Ascending aorta (tissue), 2 donors: ENCODE measurements at places on chromosomes 3 and 15. TPM values are rescaled to one million over a fixed set of nuclear protein-coding genes. Genes with fewer than 3 reads are reported as not detected.

- DNase-seq: no peak
Observed at GRCh38 chr3:63951492-63952247, 39.5 kb upstream of the SCAANT1 start.

- DNase-seq: no peak
Observed at GRCh38 chr15:85757073-85757938, 37.4 kb downstream of the KLHL25 start.

DNA sequence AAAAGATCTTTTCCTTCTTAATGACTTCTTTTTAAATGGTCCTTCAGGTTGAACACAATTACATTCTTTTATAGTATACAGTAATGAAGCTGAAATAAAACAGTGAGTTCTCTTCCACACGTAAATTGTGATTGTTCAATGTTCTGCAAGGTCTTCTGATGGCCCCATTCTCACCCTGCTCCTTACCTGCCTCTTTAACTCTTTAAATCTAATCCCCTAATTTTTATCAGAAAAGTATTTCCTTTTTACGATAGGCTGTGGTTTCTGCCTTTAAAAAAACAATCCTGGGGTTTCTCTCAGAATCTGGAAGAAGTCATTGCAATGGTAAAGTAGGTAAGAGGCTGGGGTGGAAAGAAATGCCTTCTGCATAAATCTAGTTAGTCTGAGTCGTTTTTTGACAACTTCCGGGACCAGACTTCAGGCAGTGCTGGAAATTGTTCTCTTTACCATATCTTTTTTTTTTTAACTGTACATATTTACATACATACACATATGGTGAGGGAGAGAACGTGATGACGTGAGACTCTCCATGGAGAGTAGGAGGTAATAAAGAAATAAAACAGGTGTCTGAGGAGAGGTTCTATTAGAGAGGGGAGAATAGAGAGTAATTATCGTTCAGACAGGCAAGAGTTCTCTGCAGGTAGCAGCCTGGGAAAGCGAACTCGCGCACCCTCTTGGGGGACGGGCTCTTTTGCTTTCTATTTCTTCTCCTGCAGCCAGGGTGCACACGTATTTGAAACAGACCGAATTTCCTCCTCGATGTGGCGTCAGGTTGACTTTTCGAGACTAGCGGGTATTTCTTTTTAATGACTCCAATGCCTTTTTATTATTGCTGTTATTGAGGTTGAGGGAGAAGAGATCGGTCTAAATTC lies at the start of gene SIDT1:
Gene SIDT1, plus strand, starts transcription at position 730 of the 872 bp plus-strand sequence. CDS start 467 bp downstream, outside the sequence.
- no peak for DNase-seq

GRCh38 chr15:88654430-88655102 lies 15.8 kb downstream of the ISG20 start:
- no peak for DNase-seq

The ARNT2 gene
- 6.4 TPM for total RNA-seq

DNA sequence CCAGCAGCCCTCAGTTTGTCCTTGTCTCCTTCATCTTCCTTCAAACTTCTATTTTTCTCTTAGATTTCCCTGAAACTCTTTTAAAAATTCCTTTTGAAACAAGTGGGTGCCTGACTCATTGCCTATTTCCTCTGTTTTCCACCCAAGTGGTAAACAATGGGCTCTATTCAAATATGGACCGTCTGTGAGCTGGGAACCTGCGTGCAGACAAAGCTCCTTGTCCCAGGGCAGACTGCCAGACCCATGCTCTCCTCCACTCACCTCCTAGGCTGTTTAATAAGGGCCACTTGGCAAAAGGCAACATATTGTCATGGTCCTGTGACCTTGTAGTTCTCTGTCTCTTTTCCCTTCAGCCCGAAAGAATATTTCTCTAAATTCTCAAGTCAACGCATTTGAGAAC lies 332.7 kb upstream of the THBS1 start:
- DNase-seq: no peak

DNA sequence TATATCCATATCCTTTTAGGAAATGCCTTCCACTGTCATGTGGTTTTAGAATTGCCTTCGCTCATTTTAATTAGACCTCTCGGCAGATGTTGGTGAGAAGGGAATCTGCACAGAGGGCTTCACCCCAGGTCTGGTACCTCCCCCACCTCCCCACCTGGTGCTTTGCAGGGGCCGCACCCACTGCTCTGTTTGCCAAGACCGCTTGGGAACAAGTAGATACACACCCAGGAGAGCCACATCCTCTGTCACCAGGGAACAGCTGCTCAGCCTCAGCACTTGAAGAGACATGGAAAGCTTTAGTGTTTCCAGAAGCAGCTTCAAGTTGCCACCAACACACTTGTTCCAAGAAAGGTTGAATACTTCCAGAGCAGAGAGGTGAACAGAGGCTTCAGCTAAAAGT lies 21.8 kb downstream of the LRRC31 start:
- DNase-seq: no peak

The PLA1A gene
- 15.0 TPM for total RNA-seq

The CERS3 gene
- total RNA-seq: not detected

- no peak for DNase-seq
Observed at GRCh38 chr15:72037321-72037720, 80.6 kb downstream of the MYO9A start.

GRCh38 chr15:31236184-31237042 lies 90.2 kb upstream of the KLF13 start:
- DNase-seq: peak; percentile 46

GRCh38 chr3:60399861-60400845 lies 851.1 kb downstream of the FHIT start:
- no peak for DNase-seq

DNA sequence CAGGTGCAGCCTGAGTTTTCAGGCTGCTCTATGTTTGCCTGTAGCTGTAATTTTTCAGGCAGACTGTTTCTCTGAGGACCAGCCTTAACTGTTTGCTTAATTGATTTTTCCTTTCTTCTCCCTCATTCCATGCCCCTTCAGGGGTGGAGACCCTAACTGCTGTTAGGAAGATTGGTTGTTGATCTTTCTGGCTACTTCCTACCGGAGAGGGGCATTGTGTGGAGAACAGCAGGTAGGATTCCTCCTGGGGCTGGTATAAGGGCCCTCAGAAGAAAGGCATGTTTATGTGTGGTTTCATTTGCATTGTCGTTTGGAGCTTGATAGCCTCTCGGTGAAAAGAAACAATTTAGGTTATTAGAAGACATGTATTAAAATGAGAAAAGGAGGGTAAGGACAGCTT lies 56.9 kb upstream of the GOLGA6L2 start:
- no peak for DNase-seq
